ENCODE measurements at places on chromosomes 11 and 22. TPM values are rescaled to one million over a fixed set of nuclear protein-coding genes. Genes with fewer than 3 reads are reported as not detected.

The KRTAP5-11 gene
- not detected for total RNA-seq

The F2 gene
- total RNA-seq = 0.40 TPM

The RAG1 gene
- total RNA-seq = 2.3 TPM

The POU2AF2 gene
- total RNA-seq = not detected

The SYCE3 gene
- not detected for total RNA-seq

The MADD gene
- 56.8 TPM for total RNA-seq

The MUC15 gene
- total RNA-seq = 12.1 TPM

The RIC8A gene
- 104 TPM for total RNA-seq

The IL10RA gene
- total RNA-seq = 15.4 TPM

The HTATIP2 gene
- 9.3 TPM for total RNA-seq

The SLC22A9 gene
- not detected for total RNA-seq

The GPHA2 gene
- not detected for total RNA-seq

The RASD2 gene
- 1.1 TPM for total RNA-seq

The CARD18 gene
- not detected for total RNA-seq

The TSSK2 gene
- total RNA-seq = not detected
